ENCODE measurements at places on chromosomes 5 and 9.
A peak's percentile ranks its signal among the peaks of the same experiment; 100 is the strongest.

DNA sequence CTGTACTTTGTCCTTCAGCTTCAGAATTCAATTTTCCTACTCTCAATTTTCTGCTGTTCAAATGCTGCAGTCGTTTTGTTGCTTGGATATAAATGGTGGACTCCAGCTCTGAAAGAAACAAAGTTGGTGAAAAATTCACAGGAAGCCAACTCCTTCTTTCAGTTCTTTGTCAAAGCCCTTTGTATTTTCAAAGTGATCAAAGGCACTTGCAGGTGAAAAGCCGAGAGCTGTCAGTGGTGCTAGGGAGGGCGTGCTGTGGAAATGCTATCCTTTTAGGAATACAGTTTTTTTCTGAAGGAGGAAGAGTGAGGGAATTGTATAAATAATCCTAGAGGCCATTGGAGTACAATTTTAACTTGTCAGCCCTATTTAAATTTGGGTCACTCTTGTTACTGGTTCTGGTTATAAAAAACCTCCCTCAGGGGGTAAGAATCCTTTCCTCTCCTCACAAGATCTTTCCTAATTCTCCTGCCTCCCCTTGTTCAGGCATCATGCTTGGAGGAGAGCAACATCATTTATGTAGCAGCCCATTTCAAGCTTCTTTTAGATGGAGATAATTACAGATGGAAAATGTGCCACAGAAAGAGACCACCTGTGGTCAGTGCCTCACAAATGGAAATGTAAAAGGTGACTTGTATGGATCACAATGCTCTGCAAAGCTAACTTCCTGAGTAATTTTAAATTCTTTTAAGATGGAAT lies 62.5 kb upstream of the GHR start:
- no peak overlapping the region for H3K4me3 ChIP-seq
- H3K27ac ChIP-seq: no peak overlapping the region
- no peaks in the 10 kb centered on the region for H3K36me3 ChIP-seq
- H3K27me3 ChIP-seq: no peaks in the 10 kb centered on the region
- H3K4me1 ChIP-seq: no peaks in the 10 kb centered on the region
- DNase-seq: no peak

- no peak for DNase-seq
- peaks cover 2% of the 10 kb centered on the region for H3K36me3 ChIP-seq
- peaks cover 21% of the 10 kb centered on the region for H3K4me1 ChIP-seq
- H3K4me3 ChIP-seq: no peak overlapping the region
These were observed 17.5 kb upstream of the TGFBR1 start for GRCh38 chr9:99087462-99087861.

DNA sequence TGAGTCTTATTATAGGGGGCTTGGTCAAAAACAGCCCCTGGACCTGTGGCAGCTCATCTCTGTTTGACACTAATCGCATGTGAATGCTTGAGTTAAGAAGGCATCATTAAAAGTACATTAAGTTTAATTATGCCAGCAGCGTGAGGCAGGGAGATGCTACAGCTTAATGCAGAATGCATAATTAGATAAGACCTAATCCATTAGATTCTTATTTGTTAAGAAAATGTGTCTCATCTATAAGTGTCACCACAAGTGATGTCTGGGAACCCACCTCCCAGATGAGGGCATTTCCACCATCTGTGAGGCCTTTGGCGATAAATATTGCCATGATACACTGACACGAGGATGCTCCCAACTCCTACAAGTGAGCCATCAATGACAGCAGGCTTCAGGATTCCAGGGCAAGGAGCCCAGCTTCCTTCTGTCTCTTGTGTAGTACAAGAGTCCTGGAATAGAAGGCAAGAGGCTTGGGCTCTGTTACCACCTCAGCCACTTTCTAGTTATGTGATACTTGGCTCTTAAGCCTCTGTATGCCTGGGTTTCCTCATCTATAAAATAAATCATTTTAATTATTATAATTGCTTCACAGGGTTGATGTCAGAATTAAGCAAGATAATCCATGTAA lies 202.7 kb downstream of the FAM114A2 start:
- no peaks in the 10 kb centered on the region for H3K36me3 ChIP-seq
- H3K27me3 ChIP-seq: no peaks in the 10 kb centered on the region
- no peak overlapping the region for H3K27ac ChIP-seq

DNA sequence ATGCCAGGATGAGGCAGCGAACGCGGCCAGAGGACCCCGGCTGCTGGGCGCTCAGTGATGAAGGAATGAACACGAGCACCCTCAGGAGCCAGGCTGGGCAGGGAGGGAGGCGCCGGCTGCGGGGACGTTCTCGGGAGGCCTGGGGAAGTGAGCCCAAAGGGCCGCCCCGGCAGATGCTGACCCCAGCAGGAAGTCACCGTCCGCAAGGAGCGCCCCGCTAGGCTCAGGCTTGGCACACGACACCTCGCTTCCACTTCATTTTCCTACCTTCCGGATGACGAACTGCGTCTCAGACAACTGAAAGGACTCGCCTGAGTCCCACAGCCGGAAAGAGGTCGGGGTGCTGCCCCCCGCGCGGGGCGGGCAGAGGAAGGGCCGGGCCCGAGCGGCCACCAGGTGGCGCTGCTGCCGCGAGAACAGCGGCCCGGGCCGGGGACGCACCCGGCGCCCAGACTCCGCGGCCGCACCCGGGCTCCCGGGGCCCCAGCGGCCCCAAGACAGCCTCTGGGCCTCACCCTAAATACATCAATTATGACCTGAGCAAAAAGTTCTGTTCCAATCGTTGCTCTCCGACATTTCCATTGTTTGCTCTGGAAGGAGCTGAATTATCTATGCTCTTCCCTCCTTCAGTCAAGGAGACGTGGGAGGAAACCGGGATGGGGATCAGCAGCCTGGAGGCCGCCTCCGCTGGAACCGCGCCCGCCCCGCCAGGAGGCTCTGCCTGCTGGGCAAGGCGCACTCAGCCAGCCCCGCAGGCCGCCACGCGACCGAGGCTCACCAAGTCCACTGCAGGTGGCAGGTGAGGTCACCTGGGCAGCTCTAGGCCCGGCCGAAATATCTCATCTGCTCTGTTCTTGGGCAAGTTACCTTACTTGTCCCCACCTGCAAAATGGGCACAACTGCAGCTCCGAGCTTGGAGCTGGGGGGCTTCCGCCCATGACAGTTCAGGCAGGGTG lies 107.0 kb downstream of the ZNF354C start:
- H3K4me3 ChIP-seq: peak overlapping the region; percentile 70
- H3K27ac ChIP-seq: no peak overlapping the region
- peaks cover 3% of the 10 kb centered on the region for H3K4me1 ChIP-seq
- DNase-seq: peak; percentile 55

GRCh38 chr5:1095302-1095989 lies 16.4 kb downstream of the SLC12A7 start:
- H3K27ac ChIP-seq: no peak overlapping the region
- H3K27me3 ChIP-seq: no peaks in the 10 kb centered on the region
- H3K4me3 ChIP-seq: no peak overlapping the region
- H3K4me1 ChIP-seq: peaks cover 8% of the 10 kb centered on the region
- peaks cover 9% of the 10 kb centered on the region for H3K36me3 ChIP-seq

DNA sequence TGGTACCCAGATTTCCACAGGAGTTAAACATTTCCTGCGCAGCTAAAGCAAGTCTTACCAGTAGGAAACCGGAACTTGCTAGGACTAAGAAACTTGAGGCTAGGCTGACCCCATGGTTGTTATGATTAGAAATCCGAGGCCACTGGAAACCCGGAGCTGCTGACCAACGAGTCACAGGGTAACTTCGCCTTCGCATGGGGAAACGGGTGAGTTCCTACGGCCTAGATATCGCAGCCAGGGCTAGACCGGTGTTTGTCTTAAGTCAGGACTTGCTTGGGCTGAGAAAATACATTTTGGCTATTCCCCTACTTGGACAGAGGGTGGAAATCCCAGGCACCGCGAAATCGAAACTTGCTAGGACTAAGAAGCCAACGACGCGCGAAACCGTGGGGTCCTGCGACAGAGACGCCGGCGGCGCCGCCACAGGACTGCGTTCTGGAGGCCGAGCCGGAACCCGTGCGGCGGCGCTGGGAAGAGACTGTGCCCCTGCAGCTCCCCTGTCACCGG lies 1.6 kb upstream of the ANXA2R start:
- no peaks in the 10 kb centered on the region for H3K27me3 ChIP-seq
- peak overlapping the region; percentile 99 for H3K27ac ChIP-seq
- H3K36me3 ChIP-seq: no peaks in the 10 kb centered on the region

GRCh38 chr5:119269061-119269944 lies 86.5 kb upstream of the TNFAIP8 start:
- peak overlapping the region; percentile 100 for H3K4me3 ChIP-seq
- H3K27ac ChIP-seq: peak overlapping the region; percentile 96
- peaks cover 4% of the 10 kb centered on the region for H3K36me3 ChIP-seq
- DNase-seq: no peak

GRCh38 chr9:137315581-137316011 lies 13.5 kb upstream of the NRARP start:
- H3K27ac ChIP-seq: no peak overlapping the region
- H3K36me3 ChIP-seq: no peaks in the 10 kb centered on the region
- H3K4me3 ChIP-seq: no peak overlapping the region
- H3K4me1 ChIP-seq: peaks cover 12% of the 10 kb centered on the region

GRCh38 chr5:51013036-51013435 lies 346.6 kb downstream of the PARP8 start:
- no peak overlapping the region for H3K27ac ChIP-seq
- DNase-seq: no peak
- no peak overlapping the region for H3K4me3 ChIP-seq
- H3K4me1 ChIP-seq: no peaks in the 10 kb centered on the region
- no peaks in the 10 kb centered on the region for H3K27me3 ChIP-seq

DNA sequence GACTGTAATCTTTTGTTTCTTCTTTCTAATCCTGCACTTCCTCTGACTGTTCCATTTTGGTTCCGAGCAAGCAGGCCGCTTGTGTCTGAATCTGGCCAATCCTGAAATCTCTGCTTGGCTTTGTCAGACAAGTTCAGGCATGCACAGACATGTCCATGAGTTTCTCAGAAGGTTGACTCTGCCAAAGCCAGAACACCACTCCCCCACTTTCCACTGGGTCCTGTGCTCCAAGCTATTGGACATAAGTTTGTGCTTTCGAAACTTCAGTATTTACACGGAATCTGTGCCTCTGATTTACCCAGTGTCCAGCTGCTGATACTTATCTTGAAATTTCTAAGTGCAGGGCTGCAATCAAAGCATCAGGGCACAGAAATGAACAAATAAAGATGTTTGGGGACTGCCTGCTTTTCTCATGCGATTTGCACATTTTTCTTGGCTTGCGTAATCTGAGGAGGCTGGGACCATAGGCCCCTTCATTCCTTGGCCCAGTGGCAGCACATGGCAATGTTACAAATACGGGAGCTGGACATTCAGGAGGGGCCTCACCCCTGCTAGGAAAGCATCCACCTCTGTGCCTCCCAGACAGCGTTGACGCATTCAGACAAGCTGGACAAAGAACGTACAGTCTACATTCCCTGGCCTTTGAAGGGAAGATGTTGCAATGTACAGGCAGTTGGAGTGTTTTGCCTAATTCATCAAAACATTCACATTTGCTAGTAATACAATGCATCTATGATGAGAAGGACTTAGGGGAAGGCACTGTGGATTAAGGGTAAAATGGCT lies 209.2 kb upstream of the PAPPA start:
- no peaks in the 10 kb centered on the region for H3K4me1 ChIP-seq
- no peak for DNase-seq
- H3K27me3 ChIP-seq: no peaks in the 10 kb centered on the region
- H3K27ac ChIP-seq: no peak overlapping the region
- no peak overlapping the region for H3K4me3 ChIP-seq

DNA sequence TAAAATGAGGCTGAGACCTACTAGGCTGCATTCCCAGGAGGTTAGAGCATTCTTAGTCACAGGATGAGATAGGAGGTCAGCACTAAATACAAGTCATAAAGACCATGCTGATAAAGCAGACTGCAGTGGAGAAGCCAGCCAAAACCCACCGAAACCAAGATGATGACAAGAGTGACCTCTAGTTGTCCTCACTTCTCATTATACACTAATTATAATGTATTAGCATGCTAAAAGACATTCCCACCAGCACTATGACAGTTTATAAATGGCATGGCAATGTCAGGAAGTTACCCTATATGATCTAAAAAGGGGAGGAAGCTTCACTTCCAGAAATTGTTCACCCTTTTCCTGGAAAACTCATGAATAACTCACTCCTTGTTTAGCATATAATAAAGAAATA lies 88.6 kb downstream of the PLPPR1 start:
- DNase-seq: no peak
- no peak overlapping the region for H3K27ac ChIP-seq
- no peaks in the 10 kb centered on the region for H3K36me3 ChIP-seq
- no peak overlapping the region for H3K4me3 ChIP-seq
- peaks cover 3% of the 10 kb centered on the region for H3K27me3 ChIP-seq
